ENCODE measurements at places on chromosomes 16 and 17.
A peak's percentile ranks its signal among the peaks of the same experiment; 100 is the strongest.

DNA sequence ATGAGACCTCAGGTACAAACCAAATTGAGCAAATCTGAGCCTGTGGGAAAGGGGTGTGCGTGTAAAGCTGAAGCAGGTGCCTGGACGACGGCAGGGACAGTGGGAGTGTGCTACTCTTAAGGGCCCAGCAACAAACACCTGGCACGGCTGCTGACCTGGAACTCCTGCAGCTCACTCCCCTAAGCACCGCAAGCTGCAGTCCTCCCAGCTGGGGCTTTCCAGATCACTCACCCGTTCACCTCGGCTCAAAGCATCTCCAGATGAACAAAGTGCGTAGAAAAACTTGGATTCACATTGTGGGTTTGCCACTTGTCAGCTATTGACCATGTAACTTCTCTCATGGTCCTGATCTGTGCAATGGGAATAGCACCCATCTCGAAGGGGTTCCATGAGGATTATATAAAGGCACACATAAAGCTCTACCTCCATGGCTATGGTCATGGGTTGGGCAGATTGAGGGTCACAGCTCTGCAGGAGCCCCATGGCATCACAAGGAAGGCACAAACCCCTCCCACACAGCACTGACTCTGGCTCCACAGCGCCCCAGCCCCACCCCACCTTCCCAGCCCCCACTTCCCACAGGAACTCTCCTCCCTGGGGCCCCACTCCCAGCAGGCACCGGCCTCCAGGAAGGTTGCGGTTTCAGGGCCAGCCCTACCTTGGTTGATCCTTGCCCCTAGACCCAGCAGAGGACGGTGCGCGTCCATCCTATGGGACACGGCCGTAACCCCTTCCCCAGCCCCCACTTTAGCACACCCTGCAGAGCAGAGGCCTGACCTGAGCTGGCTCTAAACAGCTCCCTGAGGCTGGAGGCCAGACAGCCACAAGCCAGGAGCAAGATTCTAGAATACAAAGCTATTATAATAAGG, 21.9 kb downstream of the ST3GAL2 start:
- DNase-seq: no peak

DNA sequence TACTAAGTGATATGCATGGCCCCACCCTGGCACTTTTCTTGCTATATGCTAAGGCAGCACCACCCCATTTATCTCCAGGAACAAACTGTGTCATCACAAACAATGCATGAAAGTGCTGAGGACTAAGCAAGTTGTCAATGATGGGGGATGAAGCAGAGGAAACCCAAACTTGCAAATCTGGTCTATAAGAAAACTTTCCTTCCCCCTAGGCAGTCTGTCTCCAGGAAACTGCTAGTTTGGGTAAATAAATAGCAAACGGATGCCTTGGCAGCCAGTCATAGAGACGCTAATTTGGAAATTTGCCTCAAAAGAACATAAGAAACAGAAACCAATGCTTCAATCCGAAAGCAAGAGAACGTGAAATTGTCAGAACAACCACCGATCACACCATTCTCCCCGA, 5.6 kb upstream of the HSBP1 start:
- no peak for DNase-seq

GRCh38 chr17:62720126-62720850, 87.8 kb downstream of the MARCHF10 start:
- DNase-seq: no peak

DNA sequence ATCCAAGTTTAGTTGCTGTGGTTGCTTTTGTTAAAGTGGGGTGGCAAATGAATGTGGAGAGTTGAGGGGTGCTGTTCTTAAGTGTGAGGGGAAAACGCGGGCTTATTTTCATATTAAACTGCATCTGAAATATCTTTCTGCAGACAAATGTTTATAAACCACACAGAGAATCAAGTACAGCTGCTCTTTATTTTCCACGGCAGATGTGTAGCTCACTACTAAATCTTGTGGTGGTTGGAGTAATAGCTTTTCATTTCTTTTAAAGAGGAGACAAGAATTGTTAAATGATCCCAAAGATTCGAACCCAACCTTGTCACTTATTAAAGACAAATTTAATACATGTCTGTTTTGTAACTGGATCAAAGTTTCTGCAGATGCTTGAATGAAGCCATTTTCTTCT, 2.1 kb downstream of the CLTC start:
- DNase-seq: no peak

DNA sequence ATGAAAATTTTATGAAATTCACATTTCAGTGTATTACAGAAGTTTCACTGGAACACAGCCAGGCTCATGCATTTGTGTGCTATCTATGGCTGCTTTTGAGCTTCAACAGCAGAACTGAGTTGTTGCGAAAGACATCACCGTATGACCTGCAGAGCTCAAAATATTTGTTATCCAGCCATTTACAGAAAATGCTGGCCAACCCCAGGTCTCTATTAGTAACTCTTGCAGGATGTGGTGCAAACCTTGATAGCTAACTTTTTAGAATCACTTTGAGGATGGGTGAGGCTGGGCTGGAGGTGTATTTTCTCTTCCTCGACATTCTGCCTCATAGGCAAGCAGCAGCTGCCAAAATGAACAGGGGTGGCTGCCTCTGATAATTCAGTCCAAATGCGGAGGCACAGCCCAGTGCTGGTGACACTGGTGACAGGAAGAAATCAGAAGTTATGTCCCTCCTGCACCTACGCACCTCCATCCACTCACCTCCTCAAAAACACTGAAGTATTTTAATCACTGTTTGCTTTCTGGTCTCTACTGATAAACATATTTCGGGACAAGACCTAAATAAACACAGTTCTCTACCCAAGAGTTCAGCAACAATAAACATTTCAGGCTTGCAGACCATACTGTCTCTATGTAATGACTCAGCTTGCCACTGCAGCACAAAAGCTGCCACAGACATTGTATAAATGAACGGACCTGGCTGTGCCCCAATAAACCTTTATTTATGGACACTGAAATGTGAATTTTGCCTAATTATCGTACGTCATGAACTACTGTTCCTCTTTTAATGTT, 28.5 kb downstream of the ARHGAP17 start:
- no peak for DNase-seq

GRCh38 chr17:82977606-82978005, 101.8 kb upstream of the METRNL start:
- DNase-seq: no peak

- no peak for DNase-seq
These were observed 14.5 kb downstream of the GRB2 start for GRCh38 chr17:75390982-75391381.

DNA sequence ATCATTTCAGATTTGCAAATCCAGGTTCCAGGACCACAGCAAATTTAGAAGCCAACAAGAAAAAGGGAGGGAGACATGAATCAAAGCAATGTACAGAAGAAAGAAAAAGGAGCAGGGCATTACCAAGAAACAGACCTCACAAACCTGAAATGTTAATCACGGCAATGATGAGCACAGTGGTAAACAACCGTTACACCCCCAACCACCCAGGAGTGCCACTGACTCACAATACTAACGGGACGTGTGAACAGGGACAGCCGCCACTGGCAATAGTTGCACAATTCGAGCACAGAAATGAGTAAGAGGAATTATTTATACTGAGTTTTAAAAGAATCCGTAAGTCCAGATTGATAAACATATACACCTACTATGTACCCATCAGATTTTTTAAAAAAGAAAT, 13.8 kb downstream of the USP22 start:
- DNase-seq: no peak

DNA sequence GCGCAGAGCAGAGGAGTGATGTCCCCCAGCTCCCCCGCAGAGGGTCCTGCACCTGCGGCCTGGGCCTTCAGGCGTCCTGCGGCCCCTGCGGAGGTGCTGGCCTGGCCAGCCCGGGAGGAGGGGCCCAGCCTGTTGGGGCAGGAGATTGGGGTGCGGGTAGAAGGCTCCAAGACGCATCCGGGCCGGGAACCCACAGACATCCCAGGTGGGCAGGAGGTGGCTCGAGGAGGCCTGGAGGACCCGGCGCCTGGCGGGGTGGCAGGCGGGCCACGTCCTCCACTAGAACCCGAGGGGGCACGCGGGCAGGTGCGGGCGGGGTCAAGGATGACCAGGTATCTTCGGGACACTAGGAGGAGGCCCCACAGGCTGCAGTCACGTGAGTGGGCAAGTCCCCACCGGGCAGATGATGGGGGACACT, 647 bp upstream of the SECTM1 start:
- DNase-seq: peak; percentile 83

DNA sequence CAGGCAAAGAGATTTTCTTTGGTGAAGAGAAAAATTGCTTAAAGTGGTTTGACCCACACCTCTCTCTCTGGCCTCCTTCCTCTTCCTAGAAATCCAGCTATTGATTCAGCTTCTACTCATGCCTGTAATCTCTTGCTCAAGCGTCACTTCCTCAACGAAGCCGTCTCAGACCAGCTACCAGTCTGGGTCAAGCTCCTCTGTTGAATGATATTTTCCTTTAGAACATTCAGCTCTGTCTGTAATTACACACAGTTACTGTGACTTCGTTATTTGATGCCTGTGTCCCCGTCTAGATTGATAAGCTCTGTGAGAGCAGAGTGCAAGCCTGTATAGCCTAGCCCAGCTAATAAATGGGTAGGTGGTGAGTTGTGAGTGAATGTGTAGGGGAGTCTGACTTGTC, 168.5 kb downstream of the GRIN2A start:
- DNase-seq: no peak

- DNase-seq: no peak
These were observed 130.7 kb downstream of the PRKCA start for GRCh38 chr17:66432996-66433551.

- peak; percentile 66 for DNase-seq
These were observed 98.9 kb downstream of the SOCS1 start for GRCh38 chr16:11157143-11157542.

DNA sequence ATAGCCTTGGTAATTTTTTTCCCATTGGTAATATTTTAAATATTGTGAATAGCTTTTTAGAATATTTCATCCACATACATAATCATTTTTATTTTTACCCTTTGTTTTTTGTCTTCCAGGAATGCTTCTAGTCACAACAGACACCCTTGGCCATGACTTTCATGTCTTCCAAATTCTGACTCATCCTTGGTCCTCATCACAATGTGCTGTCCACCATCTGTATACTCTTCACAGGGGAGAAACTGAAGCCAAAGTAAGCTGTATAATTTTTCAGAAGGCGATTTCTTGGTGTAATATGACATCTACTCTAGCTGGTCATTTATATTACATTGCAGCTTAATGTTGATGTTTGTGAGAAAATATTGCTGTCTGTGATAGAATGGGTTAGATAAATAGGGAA, 269.4 kb downstream of the BCAS3 start:
- no peak for DNase-seq

- DNase-seq: no peak
These were observed 27.9 kb downstream of the RPRML start for GRCh38 chr17:46950997-46951621.

DNA sequence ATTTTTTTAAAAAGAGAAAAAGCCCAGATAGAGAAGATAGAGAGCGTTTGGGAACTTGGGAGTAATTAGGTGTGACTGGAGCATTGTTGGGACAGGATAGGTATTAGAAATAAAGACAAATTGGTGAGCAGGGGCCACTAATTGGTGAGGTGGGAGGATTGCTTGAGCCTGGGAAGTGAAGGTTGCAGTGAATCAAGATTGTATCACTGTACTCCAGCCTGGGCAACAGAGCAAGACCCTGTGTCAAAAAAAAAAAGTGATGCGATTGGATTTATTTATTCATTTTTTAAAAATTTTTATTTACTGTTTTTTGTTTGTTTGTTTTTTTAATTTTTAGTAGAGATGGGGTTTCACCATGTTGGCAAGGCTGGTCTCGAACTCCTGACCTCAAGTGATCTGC, 5.1 kb downstream of the CASC3 start:
- no peak for DNase-seq

GRCh38 chr16:57773655-57774295, 28.5 kb downstream of the KIFC3 start:
- DNase-seq: no peak

DNA sequence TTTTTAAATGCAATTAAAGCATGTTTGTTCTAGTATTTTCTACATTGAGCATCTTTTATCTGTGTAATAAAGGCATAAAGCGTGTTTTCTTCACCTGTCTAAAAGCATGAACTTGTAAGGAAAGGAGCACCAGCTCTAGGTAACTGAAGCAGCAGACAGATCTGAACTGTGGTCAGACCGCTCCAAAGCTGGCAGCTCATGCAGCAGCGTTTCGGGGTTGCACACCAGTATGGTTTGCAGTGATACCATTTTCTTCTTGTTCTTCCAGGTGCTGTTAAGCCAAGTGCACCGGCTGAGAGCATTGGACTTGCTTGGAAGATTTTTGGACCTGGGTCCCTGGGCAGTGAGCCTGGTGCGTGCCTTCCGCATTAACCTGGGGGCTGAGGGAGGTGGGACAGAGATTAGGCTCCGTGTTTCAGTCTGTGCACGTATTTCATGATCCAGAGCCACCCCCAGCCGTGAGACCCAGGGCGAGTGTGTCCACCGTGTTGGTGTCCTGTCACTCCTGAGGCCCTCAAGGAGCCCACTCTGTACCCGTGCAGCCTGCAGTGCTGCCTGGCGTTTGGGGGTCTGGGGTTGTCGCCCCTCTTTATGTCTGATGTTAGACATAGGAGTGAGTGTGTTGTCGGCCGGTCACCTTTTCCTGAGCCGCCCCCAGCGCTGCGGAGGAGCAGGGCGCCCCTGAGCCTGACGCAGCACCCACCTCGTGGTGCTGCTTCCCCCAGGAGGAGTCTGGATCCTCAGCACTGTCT, 136.3 kb upstream of the CHMP6 start:
- peak; percentile 72 for DNase-seq

DNA sequence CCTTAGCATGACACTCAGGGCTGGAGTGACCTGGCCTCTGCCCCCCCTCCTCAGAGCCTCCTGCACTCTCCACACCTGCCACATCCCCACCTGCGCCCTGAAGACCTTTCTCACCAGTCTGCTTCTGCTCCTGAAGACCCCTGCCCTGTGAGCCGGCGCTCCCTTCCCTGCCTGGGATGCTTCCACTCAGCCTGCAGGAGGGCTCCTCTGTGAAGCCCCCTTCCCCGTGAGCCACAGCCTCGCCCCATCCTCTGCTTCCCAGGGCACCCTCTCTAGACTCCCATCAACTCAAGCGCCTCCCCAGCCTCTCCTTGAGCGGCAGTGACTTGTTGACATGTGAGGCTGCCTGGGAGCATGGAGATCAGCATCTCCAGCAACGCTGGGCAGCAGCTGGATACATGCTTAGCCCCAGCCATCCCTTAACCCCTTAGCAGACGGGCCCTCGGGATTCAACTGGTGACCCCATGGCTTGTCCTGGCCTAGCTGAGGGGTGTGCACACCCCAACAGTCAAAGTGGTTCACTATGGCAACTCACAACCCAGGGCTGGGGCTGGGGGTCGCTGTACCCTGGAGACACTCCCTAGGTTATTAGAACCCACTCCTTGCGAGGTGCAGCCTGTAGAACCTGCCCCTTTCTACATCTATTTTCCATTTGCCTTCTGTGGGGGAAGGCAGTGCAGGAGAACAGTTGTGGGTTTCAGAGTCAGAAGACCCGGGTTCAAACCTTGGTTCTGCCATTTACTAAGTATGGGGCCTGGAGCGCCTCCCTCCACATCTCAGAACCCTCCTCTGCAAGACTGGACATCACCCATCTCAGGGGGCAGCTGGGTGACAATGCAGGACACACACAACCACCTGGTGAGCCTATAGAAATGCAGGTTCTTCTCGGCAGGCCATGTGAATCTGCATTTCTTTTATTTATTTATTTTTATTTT, 21.5 kb downstream of the TMEM235 start:
- DNase-seq: peak; percentile 82

Measured in spleen (tissue), 13 donors.